ENCODE measurements at places on chromosomes 7 and 10.
A peak's percentile ranks its signal among the peaks of the same experiment; 100 is the strongest.

DNA sequence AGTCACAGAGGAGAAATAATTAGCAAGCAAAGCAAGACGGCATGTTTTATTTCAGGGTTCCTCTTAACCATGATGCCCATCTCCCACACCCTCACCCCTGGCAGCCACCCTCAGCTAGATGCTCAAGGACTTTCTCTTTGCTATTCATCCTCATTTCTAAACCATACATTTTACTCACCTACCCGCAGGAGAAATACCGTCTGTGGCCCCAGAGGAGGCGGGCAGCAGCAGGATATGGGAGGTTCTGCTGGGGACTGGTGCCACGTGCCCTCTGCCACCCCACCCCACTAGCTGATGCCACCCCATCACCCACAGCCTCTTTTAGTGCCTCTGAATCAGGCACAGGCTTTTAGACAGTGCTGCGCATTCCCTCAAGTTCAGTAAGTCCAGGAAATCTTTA is 168.7 kb upstream of the ITGB1 start:
- no peak for DNase-seq

DNA sequence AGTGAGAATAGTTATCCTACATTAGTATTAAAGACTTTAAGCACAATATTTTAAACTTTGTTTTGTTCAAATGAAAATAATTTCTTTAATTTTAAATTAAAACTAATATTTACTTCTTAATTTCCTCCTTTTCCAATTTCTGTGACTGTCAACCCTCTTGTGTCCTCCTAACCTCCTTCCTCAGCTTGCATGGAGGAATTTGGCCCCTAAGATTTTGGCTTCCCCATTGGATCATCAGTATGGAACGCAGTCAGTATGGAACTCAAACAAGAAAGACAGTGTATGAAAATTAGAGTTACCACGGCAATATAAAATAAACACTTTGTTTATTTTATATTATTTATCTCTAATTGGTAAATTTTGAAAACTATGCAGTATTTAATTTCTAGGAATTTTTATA is 91.2 kb downstream of the CYP51A1 start:
- no peak for DNase-seq

- no peak for DNase-seq
Observed at GRCh38 chr10:69409968-69410367, 6.8 kb downstream of the TACR2 start.

- no peak for DNase-seq
Observed at GRCh38 chr7:129841465-129841864, 111.3 kb downstream of the UBE2H start.

GRCh38 chr10:28853195-28853594 is 175.9 kb downstream of the BAMBI start:
- DNase-seq = no peak

GRCh38 chr7:7228967-7229366 is 46.6 kb downstream of the C1GALT1 start:
- no peak for DNase-seq

GRCh38 chr10:23171232-23171876 is 20.8 kb upstream of the PTF1A start:
- peak; percentile 67 for DNase-seq

DNA sequence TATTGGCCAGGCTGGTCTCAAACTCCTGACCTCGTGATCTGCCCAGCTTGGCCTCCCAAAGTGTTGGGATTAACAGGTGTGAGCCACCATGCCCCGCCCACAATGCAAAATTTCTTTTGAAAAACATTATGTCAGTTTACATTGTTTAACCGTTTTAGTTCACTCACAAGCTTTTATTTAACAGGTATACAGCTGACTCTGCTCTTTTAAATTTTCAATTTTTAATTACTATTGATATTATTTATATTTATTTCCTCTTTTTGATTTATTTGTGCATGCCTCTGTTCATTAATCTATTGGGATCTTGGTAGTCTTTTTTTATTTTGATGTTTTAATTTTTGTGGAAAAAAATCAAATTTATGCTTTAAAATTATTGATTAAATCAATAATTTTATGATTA is 16.9 kb downstream of the ZKSCAN5 start:
- DNase-seq = no peak

DNA sequence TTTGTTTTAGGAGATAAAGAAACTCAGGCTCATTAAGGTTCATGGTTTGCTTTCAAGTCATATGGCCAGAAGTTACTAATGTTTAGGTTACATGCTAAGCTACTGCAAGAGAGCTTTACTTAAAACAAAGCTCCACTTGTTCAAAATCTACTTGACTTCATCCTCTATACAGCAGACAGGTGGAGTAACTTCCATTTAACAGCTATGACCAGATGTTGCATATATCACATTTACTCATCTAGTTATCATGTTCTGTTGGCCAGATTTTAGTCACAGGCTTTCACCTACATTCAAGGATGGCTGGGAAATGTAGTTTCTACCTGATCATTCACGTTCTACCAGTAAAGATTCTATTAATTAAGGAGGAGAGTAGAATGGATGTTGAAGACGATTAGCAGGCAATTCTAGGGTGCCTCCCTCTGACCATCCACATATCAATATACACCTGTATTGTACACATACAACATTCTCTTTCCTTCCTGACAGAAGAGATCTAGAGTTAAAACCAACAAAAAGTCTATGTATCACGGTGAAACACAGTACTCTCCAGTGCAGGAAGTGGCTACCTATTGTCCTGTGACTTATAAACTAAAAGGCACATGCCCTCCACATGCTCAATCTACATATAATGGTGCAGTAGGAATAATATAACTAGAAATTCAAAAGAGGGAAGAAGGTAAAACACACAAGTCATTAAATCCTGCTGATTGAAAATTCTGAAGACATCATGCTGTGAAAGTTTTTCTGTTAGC is 488.0 kb downstream of the MDFIC start:
- DNase-seq = no peak

- no peak for DNase-seq
Observed at GRCh38 chr7:32088451-32088881, 18.3 kb upstream of the PDE1C start.

DNA sequence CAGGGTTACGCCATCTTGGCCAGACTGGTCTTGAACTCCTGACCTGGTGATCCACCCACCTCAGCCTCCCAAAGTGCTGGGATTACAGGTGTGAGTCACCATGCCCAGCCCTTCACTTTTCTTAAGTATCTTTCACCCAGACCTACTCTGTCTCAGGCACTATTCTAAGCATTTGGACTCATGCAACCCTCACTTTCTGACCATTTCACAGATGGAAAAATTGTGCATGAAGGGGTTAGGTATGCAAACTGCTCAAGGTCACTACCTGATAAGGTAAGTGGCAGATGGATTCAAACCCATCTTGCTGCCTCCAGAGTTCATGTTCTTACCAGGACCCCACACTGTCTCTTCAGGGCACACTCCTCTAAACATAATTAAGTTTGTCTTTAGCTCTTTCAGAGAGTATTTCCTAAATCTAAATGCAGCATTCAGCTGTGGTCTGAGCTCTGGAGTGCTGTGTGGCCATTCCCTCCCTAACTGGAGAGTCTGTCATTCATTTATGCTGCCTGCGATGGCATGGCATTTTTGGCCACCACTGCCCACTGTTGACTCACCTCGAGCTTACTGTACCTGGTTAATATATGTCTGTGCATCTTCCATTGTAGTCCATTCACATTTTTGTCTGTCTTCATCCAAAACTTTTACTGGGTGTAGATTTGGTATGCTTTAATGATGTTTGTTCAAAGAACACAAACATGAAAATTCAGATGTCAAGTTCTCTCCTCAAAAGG is 88.4 kb downstream of the CCDC71L start:
- DNase-seq = no peak

GRCh38 chr7:139989366-139990141 is 73.2 kb downstream of the PARP12 start:
- DNase-seq = no peak

DNA sequence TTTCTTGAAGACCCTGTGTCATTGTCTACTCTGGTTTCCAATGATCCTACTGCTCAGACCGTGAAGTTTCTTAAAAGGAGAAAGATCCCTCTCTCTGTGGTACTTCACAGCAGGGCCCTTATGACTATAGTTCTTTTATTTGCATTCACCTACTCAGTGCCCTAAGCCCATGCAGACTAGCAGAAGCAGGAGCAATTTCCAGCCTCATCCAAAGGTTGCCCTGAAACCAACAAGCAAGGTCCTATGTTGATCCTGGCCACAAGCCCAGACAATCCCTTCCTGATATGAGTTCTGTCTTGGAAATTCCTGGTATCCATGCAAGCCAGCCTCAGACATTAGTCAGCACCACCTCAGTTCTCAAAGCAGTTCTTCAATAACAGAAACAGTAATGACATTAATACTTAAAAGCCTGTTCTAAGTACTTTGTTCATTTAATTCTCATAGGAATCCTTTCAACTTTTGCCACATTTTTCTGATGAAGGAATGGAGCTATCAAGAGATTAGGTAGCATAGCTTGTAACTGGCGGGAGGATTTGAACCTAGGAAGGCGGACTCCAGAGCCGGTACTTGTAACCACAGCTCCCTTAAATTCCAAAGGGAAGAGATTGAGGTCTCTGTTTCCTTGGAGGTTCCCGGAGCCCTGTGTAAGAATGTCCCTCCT is 58.1 kb upstream of the ST8SIA6 start:
- no peak for DNase-seq

GRCh38 chr7:31049005-31049765 is 2.9 kb upstream of the ADCYAP1R1 start:
- no peak for DNase-seq

DNA sequence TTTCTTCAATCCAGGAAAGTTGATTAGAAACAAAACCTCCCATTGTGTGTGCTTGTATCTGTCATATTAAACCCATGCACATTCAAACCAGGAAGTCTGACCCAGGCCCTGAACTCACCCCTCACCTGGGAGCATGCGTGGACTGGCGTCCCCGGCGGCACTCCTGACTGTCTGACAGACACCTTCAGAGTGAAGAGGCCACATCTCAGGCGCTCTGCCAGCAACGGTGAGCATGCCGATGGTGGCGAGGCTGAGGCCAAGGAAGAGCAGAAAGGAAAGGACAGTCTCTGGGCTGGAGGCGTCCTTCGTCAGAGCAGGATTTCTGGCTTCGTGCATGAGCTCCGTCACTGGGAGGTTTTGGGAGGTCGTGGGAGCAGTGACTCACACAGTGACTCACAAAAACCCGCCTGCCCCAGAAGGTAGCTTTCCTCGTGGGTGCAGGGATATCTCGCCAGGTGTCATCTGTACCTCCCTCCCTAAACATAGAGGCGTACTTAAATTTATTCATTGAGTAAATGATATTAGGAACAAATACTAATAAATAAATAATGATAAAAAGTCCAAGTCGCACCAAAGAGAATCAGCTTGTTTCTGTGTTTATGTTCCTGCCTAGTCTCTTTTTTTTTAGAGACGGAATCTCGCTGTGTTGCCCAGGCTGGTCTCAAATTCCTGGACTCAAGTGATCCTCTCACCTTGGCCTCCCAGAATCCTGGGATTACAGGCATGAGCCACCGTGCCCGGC is 13.5 kb downstream of the IQCE start:
- DNase-seq = no peak

DNA sequence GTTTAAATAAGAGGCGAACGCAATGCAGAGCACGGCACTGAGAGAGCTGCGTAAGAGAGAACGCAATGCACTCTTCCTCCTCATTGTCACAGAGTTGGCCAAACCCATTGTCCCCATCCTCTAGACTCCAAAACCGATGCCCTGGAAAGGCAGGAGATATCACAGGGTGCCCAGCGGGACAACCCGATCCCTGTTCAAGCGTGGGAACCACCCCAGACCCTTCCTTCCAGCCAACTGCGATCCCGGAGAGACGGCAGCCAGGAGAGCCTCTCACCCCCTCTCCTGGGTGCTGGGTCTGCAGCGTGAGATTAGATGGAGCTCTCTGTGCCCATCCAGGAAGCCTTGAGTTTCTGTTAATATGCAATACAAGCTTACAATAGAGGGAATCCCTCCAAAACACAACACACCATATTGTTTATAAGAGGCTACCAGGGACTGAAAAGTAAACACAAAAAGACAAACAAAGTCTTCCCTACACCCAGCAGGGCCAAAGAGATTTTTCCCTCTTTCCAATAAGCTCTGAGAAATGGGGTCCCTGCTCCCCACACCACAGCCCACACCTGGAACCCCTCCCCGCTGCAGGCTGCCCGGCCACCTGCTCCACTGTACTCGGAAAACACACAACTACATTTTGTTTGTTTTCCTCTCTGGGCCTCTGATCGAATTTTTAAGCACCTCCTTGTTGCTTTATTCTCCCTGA is 187.6 kb downstream of the ADARB2 start:
- no peak for DNase-seq

- no peak for DNase-seq
Observed at GRCh38 chr7:150686030-150686631, 625 bp downstream of the GIMAP2 start.

- no peak for DNase-seq
Observed at GRCh38 chr7:81803267-81803666, 33.4 kb upstream of the HGF start.

DNA sequence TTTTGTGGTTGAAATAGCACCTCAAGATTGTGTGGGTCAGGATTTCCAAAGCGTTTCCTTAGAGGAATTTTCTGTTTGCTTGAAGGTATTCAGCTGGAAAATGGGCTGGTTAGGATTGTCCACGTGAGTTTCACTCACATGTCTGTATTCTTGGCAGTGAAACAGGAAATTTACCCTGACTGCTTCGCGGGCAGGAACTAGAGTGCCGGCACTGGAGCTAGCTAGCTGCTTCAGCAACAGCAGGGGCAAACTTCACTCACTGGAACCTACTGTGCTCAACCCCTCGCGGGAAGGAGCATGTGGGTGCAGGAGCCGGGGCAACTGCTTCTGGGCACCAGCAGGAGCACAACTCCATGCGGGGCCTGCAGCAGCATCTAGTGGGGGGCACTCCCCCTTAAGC is 38.0 kb upstream of the RTKN2 start:
- no peak for DNase-seq

DNA sequence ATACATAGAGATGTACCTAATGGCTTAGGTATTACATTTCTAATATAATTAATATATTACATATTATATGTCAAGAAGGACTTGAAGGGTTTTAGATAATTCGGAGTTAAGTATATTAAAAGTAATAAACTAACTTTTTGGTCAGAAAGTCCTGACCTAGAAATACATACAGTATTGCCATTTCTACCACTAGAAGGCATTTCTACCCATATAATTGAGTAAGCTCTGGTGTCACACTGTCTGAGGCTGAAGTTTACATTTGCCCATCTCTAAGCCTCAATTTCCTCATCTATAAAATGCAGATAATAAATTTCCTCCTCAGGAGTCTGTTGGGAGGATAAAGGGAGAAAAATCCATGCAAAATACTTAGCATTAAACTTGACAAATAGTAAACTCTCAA is 7.1 kb downstream of the FKBP14 start:
- no peak for DNase-seq

DNA sequence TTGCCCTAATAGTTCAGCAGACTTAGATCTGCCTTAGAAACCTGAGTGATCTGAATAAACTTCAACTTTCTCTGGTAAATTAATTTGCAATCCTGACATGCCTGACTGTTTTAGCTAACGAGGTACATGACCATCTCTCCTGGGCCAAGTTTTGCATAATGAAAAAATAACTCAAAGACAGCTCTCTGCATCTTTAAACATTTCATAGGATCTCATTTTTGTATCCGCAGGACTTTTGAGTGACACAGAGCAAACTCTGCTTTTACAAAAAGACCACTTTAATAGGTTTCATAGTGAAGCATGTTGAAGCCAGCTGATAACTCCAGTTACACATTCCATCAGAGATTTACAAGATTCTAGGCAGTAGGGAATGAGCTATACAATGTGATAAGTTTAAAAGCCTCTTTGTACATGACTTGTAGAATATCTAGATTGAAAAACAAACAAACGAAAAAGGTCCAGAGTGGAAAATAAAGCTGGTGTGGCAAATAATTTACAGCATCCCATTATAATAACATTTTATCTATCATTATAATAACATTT is 2.1 kb downstream of the PRKG1 start:
- DNase-seq = no peak

Data from progenitor cell of endocrine pancreas (in vitro differentiated cells).